ENCODE measurements at places on chromosomes 4 and X. TPM values are rescaled to one million over a fixed set of nuclear protein-coding genes. Genes with fewer than 3 reads are reported as not detected.

DNA sequence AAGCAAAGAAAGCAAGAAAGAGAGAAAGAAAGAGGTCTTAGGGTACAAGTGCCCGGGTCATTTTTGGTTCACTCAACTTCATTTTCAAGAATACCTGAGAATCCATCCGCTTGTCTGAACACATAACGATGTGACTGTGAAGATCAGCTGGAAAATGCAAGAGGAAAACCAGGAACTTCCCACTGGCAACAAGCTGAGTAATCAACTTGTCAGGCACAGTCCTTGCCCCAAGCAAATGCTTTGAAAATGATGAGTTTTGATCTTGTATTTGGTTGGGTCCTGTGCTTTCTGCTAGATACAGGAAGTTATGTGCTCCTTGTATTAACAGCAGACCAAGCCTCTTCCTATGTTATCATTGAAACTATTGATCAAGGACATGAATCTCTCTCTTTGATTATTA lies 239.1 kb downstream of the ASMT start:
- no peak for DNase-seq

GRCh38 chr4:17329046-17329445 lies 182.8 kb downstream of the QDPR start:
- no peak for DNase-seq

DNA sequence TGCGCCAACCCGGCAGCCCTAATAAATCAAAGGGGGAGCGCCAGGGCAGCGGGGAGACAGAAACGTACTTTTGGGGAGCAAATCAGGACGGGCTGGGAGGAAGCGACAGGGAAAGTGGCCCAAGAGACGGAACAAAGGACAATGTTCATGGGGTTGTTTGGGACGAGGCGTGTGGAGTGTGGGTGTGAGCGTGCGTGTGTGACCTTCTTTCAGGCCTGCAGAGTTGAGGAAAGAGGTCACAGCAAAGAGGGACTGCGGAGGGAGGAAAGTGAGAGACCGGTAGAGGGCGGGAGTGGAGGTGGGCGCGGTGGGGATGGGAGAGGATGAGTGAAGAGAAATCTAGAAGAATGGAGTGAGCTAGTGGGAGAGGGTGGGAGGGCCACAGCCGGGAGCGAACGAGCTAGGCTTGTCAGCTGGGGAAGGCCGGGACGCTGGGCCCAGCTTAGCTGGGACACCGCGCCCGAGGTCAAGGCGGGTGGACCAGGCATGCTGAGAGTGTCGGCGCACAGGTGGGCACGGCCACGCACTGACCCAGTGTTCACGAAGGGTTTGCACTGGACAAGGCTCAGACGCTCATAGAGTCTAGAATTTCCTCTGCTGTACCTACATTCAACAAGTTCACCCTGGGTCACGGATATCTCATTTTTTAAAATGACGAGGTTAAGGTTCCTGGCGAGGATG lies 14.7 kb upstream of the PITX2 start:
- no peak for DNase-seq

Gene CSAG3
- not detected for total RNA-seq

DNA sequence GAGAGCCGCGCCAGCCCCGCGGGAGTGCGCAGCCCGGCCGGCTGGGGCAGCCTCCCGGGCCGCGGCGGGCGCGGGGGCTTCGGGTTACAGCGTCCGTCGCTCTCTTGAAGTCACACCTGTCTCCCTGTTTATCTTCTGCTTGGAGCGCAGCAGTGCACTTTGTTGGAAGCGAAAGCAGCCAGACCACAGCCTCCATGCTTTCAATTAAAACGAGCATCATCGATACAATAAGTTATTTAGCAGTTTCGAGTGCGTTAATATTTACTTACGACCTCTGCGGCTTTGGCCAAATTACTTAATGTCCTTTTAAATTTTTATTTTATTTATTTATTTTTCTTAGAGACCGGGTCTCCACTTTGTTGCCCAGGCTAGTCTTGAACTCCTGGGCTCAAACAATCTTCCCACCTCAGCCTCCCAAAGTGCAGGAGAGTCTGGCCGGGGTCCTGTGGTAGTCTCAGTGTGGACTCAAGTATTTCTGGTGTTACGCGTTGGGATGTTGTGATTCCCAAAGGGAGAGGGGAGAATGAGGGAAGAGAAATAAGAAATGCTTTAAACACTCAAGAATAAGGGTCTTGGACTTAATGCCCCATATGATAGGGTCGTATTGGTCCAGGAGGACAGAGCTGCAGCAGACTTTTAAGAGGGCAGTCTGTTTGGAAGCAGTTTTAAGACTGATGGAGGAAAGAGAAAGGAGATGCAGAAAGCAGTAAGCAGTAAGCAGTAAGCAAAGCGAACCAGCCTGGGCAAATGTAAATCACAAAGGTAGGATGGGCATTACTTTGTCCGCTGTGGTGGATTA lies 504 bp upstream of the PDLIM3 start:
- DNase-seq, result no peak

GRCh38 chrX:66728818-66729271 lies 90.0 kb upstream of the EDA2R start:
- DNase-seq, result peak; percentile 28

- DNase-seq, result no peak
These were observed 103.5 kb downstream of the SLC4A4 start for GRCh38 chr4:71442336-71442735.

Gene ARHGAP4
- total RNA-seq, result 16.4 TPM

- no peak for DNase-seq
These were observed 44.0 kb downstream of the ZNF518B start for GRCh38 chr4:10413177-10413576.

Gene LAMTOR3
- 58.0 TPM for total RNA-seq

- DNase-seq, result no peak
These were observed 2.5 kb downstream of the PDGFC start for GRCh38 chr4:156969101-156969500.

GRCh38 chr4:154612472-154613414 lies at the start of gene FGG:
Gene FGG, minus strand, starts transcription at chr4:154612656. Its CDS starts 47 bp downstream, at chr4:154612609.
- no peak for DNase-seq

DNA sequence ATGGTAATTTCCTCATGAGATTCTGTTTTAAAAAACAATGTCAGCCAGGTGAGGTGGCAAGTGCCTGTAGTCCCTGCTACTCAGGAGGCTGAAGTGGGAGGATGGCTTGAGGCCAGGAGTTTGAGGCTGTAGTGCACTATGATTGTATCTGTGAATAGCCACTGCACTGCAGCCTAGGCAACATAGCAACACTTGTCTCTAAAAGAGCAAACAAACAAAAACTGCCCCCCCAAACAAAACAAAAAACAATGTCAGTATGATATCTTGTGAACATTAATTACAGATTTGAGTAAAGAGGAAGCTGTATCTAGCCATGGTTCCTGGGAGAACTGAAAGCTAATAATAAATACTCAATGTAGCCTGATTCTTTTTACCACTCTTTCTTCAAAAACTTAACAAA lies 6.8 kb upstream of the MSL3 start:
- no peak for DNase-seq

Gene CFP
- 0.69 TPM for total RNA-seq

GRCh38 chrX:650324-650723 lies 19.7 kb downstream of the SHOX start:
- no peak for DNase-seq

DNA sequence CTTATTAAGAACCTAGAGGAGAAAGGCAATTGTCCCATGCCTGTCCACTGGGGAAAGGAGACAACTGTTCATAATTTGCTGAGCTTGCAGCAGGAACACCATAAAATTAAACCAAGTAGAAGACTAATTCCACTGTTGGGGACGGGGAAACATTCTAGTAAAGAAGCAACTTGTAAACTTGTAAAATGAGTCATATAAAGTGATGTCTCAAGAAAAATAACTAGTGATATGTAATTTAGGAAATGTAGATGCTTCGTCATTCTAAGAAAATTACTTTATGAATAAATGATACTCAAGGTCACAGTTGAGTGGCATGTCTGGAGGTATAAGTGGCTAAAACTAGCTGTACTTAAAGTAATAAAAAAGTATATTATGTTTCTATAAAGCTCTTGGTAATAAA lies 121.2 kb upstream of the MID1 start:
- DNase-seq, result no peak

Gene MGARP
- not detected for total RNA-seq

GRCh38 chr4:170014359-170015011 lies 11.7 kb downstream of the MFAP3L start:
- DNase-seq, result no peak

Gene SRPX
- 1.8 TPM for total RNA-seq

GRCh38 chrX:35798042-35798441 lies at the start of gene MAGEB16:
Gene MAGEB16, plus strand, starts transcription at chrX:35798342. Its CDS starts 3,855 bp downstream, at chrX:35802197.
- DNase-seq, result no peak

Gene CLDN34
- 0.42 TPM for total RNA-seq

Gene ZFP42
- 5.5 TPM for total RNA-seq

- DNase-seq, result no peak
These were observed 1365.4 kb downstream of the ARAP2 start for GRCh38 chr4:34878961-34879360.
